ENCODE measurements at places on chromosomes 13 and 19. TPM values are rescaled to one million over a fixed set of nuclear protein-coding genes. Genes with fewer than 3 reads are reported as not detected.

SCAF1 gene
- 11.9 TPM for total RNA-seq

MYO16 gene
- under 0.01 TPM for total RNA-seq

RNF113B gene
- not detected for total RNA-seq

LYPD3 gene
- 0.50 TPM for total RNA-seq

DLL3 gene
- under 0.01 TPM for total RNA-seq

TUBB4A gene
- total RNA-seq, result not detected

ATP8A2 gene
- total RNA-seq, result 0.26 TPM

KRTDAP gene
- total RNA-seq, result not detected

ACTMAP gene
- 0.51 TPM for total RNA-seq

CEP89 gene
- total RNA-seq, result 6.3 TPM

ZNF256 gene
- 5.1 TPM for total RNA-seq

FAAP24 gene
- 1.3 TPM for total RNA-seq

ZNF628 gene
- 0.77 TPM for total RNA-seq

OPA3 gene
- total RNA-seq, result 3.8 TPM

ZNF554 gene
- total RNA-seq, result 4.9 TPM

NUP58 gene
- total RNA-seq, result 57.6 TPM

ADGRE3 gene
- total RNA-seq, result not detected

EGLN2 gene
- total RNA-seq, result 106 TPM

ZNF560 gene
- 3.3 TPM for total RNA-seq

WDR88 gene
- total RNA-seq, result under 0.01 TPM

NKG7 gene
- not detected for total RNA-seq

OR10H1 gene
- not detected for total RNA-seq

CGB8 gene
- not detected for total RNA-seq

ZNF420 gene
- total RNA-seq, result 14.1 TPM

SIX5 gene
- total RNA-seq, result 11.6 TPM

MAMSTR gene
- 0.99 TPM for total RNA-seq

MCEMP1 gene
- not detected for total RNA-seq

ZNF793 gene
- 5.9 TPM for total RNA-seq

ICAM3 gene
- total RNA-seq, result 4.3 TPM

Measured in fibroblast of lung (primary cell).